CD8-positive, alpha-beta memory T cell (primary cell): ENCODE measurements at places on chromosomes 7 and 10.

GRCh38 chr10:4670737-4671136 lies 155.3 kb upstream of the AKR1E2 start:
- DNase-seq = no peak

- no peak for DNase-seq
Observed at GRCh38 chr7:117323305-117323850, 520 bp upstream of the WNT2 start.

DNA sequence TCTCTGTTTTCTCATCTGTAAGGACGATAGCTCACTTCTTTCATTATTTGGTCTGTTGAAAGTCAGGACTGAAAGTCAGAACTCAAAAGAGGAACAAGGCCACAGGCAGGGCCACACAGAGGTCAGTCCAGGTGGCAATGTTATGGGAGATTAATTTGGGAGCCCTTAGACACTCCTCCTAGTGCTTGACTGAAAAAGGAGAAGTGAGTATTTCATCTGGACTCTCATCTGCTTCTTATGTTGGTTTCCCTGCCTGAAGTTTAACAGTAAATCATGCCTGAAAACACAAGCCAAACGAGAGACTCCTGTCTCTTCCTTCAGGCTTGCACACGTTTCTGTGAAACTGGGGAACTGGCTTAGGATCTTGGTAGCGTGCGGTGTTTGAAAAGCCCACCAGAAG lies 248.5 kb downstream of the BUB3 start:
- DNase-seq = no peak

DNA sequence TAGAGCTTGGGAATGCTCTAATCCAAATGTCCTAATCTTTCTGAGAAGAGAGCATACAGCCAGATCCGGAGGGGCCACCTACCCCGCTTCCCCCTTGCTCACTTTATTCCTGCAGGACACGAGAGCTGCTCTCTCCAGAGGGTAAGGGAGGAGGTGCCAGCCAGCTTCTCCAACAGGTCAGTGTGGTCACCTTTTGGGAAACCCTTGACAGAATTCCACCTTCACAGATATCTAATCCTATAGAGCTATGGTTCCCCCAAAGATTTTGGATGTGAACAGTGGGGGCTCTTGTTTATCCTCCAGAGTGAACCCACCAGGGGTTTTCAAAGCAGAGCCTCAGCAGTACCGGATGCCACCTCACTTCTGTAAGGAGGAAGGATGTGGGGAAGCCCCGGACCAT lies 34.6 kb upstream of the C10orf90 start:
- DNase-seq = no peak

GRCh38 chr10:4819707-4820106 lies 6.3 kb upstream of the AKR1E2 start:
- DNase-seq = no peak

DNA sequence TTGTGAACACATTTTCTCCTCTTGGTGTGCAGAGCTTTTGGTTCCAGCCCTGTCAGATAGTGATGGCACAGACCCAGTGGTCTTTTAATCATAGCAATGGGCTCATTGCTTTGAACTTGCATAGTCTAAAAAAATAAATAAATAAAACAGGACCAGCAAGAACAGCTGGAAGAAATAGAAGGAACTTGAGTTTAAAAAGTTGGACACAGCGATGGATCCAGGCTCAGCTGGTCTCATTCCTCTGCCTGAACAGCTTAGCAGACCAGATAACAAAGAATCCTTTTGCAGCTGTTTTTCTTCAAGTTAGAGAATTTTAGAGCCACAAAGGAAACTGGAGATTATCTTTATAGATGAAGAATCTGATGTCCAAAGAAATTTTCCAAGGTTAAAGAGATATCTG lies 1005.6 kb downstream of the LRMDA start:
- DNase-seq = no peak

DNA sequence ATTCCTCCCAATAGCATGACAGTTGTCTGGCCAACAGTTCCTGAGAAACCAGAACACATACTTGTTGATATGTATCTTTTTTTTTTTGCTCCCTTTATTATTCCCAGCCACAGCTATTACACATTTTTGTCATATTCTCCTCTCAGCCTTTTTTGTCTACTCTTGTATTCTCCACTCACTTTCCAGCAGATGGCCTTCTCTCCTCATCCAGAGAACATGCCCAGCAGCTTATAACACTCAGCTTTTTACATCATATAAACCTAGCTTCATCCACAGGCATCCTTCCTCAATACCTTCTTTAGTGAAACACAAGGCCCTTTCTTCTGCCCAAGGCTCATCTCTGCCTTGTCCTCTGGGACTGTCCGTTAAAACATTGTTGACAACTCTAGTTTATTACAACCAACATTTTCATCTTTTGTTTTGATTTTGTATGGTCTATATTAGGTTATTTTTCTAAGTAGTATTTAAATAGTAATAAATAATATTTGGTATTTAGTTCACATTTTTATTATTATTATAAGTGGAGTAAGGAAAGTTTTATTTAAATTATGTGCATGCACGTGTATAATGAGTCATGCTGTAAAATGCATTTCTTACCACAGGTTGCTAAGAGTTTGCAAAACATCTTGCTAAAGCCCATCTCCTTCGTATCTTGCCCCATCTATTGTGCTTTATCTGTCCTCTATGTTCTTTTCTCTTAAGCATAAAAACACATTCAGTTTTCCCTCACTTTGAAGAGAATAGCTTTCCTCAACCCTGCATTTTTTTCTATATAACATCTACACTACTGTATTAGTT lies 101.5 kb downstream of the ORC5 start:
- no peak for DNase-seq

GRCh38 chr10:48285710-48286109 lies 11.2 kb upstream of the FRMPD2 start:
- no peak for DNase-seq

GRCh38 chr7:11668727-11669126 lies 163.3 kb downstream of the THSD7A start:
- no peak for DNase-seq

DNA sequence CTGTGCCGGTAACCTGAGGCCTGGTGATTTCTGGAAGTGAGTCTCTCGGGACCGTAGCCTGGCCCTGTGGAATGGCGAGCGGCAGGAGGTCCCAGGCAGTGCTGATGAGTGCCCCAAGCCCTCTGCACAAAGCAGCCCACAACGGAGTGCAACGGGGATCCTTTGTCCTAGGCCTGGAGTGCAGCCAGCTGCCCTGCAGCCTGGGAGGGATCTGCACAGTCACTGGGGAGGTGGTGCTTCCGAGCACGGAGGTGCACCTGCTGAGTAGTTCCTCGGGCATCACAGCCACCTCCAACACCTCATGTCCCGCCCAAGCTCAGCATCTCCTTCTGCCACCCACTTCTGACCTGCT lies 162.8 kb upstream of the ZMIZ1 start:
- DNase-seq = no peak

- DNase-seq = no peak
Observed at GRCh38 chr10:89355394-89355931, 22.4 kb upstream of the IFIT1B start.

- no peak for DNase-seq
Observed at GRCh38 chr10:100728928-100729861, 16.2 kb upstream of the PAX2 start.

DNA sequence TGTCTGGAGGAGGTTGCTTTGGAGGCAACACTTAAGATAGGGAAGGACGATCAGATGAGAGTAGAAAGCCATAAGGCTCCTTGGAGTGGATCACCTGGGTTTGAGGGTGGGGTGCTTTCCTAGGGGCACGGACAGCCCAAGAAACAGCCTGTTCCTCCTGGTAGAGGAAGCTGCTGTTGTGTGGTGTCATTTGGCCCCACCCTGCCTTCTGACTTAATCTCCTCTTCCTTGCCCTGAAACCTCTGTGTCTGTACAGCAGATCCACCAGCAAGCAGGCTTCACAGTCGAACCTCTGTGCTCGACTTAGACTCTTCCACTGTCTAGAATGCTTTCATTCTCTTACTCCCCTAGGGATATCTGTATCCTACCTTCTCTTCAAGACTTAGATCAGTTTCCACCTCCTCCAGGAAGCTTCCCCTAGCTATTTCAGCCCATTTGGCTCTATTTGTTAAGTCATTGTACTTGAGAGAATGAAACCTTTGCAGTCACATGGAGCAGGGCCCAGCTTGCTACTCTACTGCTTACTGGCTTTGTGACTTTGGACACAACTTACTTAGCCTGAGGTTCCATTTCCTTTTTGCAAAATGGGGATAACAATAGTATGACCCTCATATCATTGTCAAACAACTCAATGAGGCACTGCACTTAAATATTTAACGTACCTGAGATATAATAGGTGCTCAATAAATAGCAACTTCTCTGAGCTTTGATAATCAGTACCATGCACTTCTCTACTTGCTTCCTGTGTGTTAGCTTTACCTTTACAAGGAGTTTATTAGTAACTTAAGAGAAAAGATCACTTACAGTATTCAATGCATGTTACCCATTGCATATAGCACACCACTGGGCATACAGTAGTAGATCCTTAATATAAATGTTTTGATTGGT lies 5.0 kb downstream of the MXI1 start:
- peak; percentile 63 for DNase-seq

- DNase-seq = no peak
Observed at GRCh38 chr7:13851736-13852135, 137.7 kb downstream of the ETV1 start.

- no peak for DNase-seq
Observed at GRCh38 chr7:117871778-117872538, 1.3 kb downstream of the CTTNBP2 start.

DNA sequence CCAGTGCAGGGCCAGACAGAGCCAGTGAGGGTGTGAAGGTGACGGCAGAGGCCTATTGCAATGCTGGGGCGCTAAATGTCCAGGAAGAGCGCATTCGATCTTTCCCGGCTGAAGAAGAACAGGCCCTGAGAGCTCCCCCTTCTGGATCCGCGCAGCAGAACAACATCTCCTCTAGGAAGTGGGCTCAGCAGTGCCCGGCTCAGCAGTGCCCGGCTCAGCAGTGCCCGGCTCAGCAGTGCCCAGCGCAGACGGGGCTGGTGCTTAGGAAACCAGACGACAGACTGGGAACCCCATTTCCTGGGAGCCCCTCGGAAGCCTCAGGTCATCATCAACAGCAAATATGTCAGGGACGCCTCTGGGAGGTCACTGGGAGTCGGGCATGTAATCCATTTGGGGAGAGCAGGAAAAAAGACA lies 4.7 kb upstream of the NOS3 start:
- DNase-seq = peak; percentile 46

DNA sequence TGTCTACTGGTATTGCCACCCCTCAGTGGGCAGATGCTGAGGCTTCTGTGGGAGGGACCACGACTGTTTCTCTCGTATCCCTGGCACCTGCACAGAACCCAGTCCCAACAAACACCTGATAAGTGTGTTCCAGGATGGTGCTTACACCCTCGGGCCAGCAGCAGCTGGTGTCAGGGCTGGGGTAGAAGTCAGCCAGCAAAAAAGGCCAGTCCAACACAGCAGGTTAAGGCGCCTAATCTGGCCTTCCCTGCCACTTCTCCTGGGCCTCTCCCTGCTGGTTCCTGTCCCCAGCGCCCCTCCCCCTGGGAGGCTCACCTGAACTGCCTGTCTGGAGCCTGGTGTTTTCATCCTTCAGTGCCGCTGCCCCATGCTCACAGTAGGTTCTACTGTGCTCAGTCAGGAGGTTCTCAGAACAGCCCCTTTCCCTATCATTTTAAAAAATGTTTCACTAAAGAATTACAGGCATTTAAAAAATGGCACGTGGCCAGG lies 20.0 kb downstream of the PODXL start:
- DNase-seq = no peak

- no peak for DNase-seq
Observed at GRCh38 chr7:30191809-30192208, 57.0 kb downstream of the MTURN start.

DNA sequence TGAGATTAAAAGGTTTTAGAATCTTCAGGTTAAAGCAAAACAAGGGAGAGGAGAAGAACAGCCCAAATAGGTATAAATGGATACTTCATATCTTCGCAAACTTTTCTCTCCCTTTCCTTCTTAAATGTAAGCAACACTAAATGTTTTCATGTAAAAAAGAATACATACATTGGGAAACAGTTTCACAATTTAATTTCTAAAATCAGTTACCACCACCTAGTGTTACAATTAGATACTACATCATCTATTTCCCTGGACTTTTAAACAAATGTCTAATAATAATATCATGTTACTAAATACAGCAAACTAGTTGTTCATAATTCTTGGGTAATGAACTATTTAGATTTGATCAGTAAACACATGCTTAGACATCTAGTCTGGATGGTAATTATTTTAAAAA lies 35.8 kb downstream of the MINDY3 start:
- DNase-seq = no peak

- DNase-seq = no peak
Observed at GRCh38 chr10:114654822-114655575, 3.1 kb downstream of the ABLIM1 start.

- no peak for DNase-seq
Observed at GRCh38 chr7:22074897-22075296, 129.2 kb upstream of the CDCA7L start.

DNA sequence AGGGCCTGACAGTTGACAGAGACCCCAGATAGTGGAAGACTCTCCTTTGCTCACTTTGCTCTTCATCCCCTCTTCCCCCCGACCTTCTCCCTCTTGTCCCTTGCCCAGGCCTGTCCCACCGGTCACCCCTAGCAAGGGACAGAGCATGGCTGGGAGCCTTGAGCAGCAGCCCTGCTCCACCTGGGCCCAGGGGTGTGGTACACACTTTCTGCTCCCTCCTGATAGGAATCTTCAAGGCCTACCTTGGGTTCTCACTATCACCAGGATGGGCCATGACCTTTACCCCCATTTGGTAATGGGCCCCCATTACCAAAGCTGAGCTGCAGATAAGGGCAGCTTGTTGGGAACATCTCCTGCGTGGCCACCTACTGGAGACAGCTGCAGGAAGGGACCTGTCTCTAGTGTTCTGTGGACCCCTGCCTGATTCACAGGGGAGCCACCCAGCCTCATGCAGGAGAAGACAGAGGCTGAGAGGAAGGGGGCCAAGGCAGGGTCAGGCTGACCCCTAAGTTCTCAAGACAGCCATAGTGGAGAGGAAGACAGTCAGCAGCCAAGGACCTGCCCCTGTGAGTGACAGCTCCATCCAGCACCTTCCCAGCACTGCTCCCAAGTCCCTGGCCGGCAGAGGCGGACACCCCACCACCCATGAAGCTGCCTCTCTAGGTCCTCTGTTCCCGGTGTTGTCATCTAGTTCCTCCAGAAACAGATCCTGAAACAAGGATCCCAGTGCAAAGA lies 913 bp upstream of the NPC1L1 start:
- no peak for DNase-seq

DNA sequence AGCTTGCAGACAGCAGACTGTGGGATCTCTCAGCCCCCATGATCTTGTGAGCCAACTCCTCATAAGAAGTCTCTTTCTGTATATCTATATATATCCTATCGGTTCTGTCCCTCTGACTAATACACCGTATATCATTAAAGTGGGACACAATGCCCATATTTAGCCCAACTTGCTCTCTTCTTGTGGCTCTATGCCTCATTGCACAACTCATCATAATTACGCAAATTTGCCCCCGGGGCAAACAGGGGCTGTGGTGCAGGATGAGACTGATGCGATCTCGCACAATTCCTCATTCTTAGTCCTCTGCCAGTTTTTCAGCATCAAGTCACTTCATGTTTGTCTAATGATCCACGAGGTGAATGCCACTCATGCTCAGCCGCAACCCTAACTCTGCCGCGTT lies 183.2 kb downstream of the PRPF18 start:
- DNase-seq = no peak
